ENCODE measurements at places on chromosomes 7 and 10. TPM values are rescaled to one million over a fixed set of nuclear protein-coding genes. Genes with fewer than 3 reads are reported as not detected.

- no peak for DNase-seq
- H3K4me3 ChIP-seq = no peak overlapping the region
- peaks cover 5% of the 10 kb centered on the region for H3K36me3 ChIP-seq
- H3K27ac ChIP-seq = no peak overlapping the region
- no peaks in the 10 kb centered on the region for H3K27me3 ChIP-seq
These were observed 3.5 kb upstream of the ARL4A start for GRCh38 chr7:12683678-12684585.

- DNase-seq = no peak
- H3K27ac ChIP-seq = no peak overlapping the region
- H3K4me1 ChIP-seq = no peaks in the 10 kb centered on the region
- no peak overlapping the region for H3K4me3 ChIP-seq
- no peaks in the 10 kb centered on the region for H3K27me3 ChIP-seq
These were observed 213.8 kb downstream of the ADRA2A start for GRCh38 chr10:111290649-111291048.

- H3K27me3 ChIP-seq = peaks cover 18% of the 10 kb centered on the region
- peaks cover 5% of the 10 kb centered on the region for H3K4me1 ChIP-seq
- no peak for DNase-seq
- no peak overlapping the region for H3K27ac ChIP-seq
- no peaks in the 10 kb centered on the region for H3K36me3 ChIP-seq
These were observed 8.6 kb upstream of the MNX1 start for GRCh38 chr7:157018997-157019608.

DNA sequence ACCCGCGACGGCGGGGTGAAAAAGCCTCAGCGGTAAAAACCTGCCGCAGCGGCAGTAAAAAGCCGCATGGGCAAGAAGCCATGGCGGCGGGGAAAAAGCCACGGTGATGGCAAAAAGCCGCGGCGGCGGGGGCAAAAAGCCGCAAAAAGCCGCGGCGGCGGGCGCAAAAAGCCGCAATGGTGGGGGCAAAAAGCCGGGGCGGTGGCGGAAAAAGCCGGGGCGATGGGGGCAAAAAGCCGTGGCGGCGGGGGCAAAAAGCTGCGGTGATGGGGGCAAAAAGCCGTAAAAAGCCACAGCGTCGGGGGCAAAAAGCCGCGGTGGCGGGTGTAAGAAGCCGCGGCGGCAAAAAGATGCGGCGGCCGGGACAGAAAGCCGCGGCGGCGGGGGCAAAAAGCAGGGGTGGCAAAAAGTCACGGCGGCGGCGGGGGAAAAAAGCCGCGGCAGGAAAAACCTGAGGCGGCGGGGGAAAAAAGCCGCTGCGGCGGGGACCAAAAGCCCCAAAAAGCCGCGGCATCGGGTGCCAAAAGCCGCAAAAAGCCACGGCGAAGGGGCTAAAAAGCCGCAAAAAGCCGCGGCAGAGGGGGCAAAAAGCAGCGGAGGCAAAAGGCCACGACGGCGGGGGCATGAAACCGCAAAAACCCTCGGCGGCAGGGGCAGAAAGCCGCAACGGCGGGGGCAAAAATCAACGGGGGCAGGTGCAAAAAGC lies 488.5 kb downstream of the ZNF33B start:
- H3K36me3 ChIP-seq = no peaks in the 10 kb centered on the region
- H3K4me3 ChIP-seq = no peak overlapping the region
- no peaks in the 10 kb centered on the region for H3K27me3 ChIP-seq
- H3K4me1 ChIP-seq = no peaks in the 10 kb centered on the region
- no peak overlapping the region for H3K27ac ChIP-seq

- H3K36me3 ChIP-seq = no peaks in the 10 kb centered on the region
- no peak overlapping the region for H3K27ac ChIP-seq
- no peaks in the 10 kb centered on the region for H3K4me1 ChIP-seq
- H3K27me3 ChIP-seq = peaks cover 9% of the 10 kb centered on the region
- DNase-seq = no peak
These were observed 150.9 kb upstream of the FOXK1 start for GRCh38 chr7:4531236-4531635.

- no peaks in the 10 kb centered on the region for H3K36me3 ChIP-seq
- H3K27ac ChIP-seq = no peak overlapping the region
These were observed 124.1 kb upstream of the FERD3L start for GRCh38 chr7:19269301-19269700.

GRCh38 chr7:55271661-55272060 lies 93.5 kb upstream of the LANCL2 start:
- H3K4me1 ChIP-seq = no peaks in the 10 kb centered on the region
- H3K4me3 ChIP-seq = no peak overlapping the region
- H3K36me3 ChIP-seq = no peaks in the 10 kb centered on the region
- H3K27me3 ChIP-seq = peaks cover 3% of the 10 kb centered on the region
- DNase-seq = no peak

GRCh38 chr10:60877061-60877776 lies 66.8 kb downstream of the RHOBTB1 start:
- H3K27me3 ChIP-seq = no peaks in the 10 kb centered on the region
- no peak overlapping the region for H3K27ac ChIP-seq
- no peaks in the 10 kb centered on the region for H3K36me3 ChIP-seq
- H3K4me3 ChIP-seq = no peak overlapping the region

DNA sequence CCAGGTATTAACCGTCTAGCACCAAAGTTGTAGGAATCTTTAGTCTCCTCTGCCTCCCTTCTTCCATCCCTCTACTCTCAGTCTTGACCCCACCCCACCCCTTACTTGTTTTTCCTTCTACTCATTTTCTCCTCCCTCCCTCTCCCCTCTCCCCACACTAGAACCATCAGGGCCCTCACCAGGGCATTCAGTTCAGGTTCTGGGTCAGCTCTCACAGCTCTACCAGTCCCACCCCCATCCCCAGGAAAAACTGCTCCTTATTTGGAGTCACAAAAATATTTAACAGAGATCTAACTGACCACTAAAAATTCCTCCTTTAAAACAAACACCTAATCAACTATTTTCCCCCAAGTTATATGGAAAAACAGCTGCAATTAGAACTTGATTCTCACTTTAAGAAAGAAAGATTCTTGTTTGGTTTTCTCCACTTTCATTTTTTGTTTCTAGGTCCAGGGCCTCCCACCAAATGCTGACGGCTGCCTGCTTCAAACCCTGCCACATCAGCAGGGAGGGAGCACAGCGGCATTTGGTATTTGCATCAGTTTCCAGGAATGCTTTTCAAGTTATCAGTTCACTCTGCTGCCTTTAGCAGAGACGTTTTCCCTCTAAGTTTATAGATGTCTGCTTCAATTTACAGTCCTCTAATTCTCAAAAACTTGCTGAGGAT lies 2.8 kb upstream of the COL1A2 start:
- H3K27ac ChIP-seq = no peak overlapping the region
- no peaks in the 10 kb centered on the region for H3K36me3 ChIP-seq
- no peaks in the 10 kb centered on the region for H3K27me3 ChIP-seq
- H3K4me1 ChIP-seq = no peaks in the 10 kb centered on the region

DNA sequence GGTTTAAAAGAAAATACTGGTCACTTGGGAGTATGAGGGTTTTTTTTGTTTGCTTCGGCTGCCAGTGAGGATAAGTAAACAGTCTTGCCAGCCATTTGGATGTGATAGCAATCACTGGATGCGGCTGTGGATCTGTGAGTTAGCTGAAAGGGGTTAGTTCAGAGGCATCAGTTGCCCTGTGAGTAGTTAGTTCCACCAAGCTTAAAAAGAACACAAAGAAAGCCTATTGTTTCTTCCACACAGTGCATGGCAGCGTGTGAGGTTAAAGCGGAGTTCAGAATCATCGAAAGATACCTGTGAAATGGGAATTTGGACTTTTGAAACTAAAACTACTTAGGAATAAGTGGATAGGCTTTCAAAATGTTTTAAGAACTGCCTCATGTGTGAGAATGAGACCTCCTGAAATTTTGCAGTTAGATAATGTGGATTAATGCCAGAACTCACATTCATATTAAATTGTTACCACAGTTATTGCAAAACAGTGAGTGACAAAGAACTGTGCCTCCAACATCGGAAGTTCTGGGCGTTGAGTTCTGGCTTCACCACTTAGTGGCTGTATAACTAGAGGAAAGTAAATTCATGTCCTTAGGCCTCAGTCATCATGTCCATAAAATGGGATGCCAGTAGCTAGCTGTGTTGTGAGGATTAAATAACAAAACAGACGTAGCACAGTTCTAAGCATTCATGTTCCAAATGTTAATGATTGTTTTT lies 31.3 kb downstream of the KIAA1217 start:
- no peaks in the 10 kb centered on the region for H3K36me3 ChIP-seq
- no peak overlapping the region for H3K27ac ChIP-seq
- no peaks in the 10 kb centered on the region for H3K27me3 ChIP-seq
- H3K4me3 ChIP-seq = no peak overlapping the region
- H3K4me1 ChIP-seq = peaks cover 3% of the 10 kb centered on the region
- no peak for DNase-seq

DNA sequence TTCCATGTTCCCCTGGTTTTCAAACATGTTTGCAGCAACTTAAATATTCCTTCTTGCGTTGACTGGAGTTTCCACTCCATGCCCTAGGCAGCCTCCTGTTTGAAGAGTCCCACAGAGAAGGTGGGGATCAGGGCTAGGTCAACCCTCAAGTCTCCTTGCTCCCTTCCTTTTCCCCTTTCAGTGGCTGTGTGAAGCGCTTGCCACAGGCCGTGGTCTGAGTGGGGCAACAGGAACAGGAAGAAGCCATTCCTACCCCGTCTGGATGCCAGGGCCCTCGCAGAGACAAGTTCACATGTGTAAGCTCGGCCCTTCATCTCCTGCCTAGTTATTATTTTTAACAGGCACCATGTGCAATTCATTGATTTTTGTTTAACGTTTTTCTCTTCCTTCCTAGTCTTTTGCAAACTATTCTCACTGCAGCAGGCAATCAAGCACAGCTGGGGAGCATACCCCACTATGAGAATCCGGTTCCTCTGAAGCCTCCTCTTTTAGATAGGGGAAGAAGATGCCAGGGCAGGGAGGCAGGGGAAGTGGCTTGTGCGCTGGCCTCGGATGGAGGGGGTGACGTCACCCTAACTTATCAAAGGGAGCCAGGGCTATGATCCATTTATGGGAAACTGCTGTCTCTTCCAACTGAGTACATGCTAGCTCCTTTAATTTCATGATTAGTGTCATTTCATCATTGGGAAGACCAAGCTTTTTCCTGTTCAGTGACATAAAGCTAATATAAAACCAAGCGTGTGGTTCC lies 64.2 kb downstream of the PRLHR start:
- no peak overlapping the region for H3K27ac ChIP-seq
- no peaks in the 10 kb centered on the region for H3K36me3 ChIP-seq
- no peaks in the 10 kb centered on the region for H3K4me1 ChIP-seq
- DNase-seq = no peak
- H3K27me3 ChIP-seq = peaks cover 7% of the 10 kb centered on the region
- no peak overlapping the region for H3K4me3 ChIP-seq

- no peak for DNase-seq
- no peaks in the 10 kb centered on the region for H3K36me3 ChIP-seq
- H3K4me1 ChIP-seq = no peaks in the 10 kb centered on the region
These were observed 53.8 kb downstream of the LHPP start for GRCh38 chr10:124515244-124515970.

MYL10 gene
- not detected for total RNA-seq

CRYGN gene
- 0.74 TPM for total RNA-seq

TMEM176B gene
- total RNA-seq = 0.31 TPM

SEPHS1 gene
- total RNA-seq = 47.1 TPM

ZP3 gene
- total RNA-seq = 23.3 TPM

KCNH2 gene
- 1.8 TPM for total RNA-seq

POM121C gene
- 66.6 TPM for total RNA-seq

Measured in Panc1 (cell line).